ENCODE measurements at places on chromosomes 12 and 14.

DNA sequence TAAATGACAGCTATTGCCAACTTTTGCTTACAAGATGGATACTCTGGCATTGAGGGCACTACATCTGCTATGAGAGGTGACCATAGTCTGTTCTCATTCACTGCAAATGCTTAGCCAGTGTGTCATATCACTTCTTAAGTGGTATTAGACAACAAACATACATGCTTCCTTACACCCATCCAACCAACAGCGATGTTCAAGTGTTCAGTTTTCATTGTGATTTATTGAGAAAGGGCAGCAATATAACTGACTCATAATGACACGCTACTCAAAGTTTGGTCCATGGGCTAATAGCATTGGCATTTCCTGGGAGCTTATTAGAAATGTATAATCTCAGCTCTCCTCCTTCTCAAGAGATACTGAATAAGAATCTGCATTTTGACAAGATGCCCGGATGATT is 181.7 kb downstream of the NPAS3 start:
- DNase-seq = no peak

DNA sequence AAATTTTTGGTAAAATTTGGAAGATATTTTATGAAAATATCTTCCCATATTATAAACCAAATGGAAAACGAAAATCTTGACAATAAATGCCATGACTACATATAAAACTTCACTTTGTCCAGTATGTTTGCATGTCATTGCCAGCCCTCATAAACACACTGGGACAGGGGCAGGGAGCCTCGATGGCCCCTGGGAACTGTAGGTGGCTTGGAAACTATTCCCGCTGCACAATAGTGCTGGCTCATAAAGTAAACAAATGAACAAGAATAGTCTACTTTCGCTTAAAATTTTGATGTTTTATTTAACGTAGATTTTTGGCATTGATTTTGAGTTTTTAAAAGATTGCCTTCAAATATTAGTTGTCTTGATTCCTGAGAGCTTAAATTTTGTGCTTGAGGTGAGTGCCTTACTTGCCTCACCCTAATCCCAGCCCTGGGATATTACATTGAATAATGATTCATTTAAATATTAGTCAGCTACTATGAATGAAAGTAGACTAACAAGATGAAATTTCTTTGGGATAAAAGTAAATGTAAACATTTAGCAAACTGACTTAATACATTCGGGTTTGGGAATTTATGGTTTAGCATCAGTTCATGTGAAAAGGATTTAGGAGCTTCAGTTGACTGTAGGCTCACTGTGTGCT is 74.0 kb upstream of the PKP2 start:
- no peak for DNase-seq

DNA sequence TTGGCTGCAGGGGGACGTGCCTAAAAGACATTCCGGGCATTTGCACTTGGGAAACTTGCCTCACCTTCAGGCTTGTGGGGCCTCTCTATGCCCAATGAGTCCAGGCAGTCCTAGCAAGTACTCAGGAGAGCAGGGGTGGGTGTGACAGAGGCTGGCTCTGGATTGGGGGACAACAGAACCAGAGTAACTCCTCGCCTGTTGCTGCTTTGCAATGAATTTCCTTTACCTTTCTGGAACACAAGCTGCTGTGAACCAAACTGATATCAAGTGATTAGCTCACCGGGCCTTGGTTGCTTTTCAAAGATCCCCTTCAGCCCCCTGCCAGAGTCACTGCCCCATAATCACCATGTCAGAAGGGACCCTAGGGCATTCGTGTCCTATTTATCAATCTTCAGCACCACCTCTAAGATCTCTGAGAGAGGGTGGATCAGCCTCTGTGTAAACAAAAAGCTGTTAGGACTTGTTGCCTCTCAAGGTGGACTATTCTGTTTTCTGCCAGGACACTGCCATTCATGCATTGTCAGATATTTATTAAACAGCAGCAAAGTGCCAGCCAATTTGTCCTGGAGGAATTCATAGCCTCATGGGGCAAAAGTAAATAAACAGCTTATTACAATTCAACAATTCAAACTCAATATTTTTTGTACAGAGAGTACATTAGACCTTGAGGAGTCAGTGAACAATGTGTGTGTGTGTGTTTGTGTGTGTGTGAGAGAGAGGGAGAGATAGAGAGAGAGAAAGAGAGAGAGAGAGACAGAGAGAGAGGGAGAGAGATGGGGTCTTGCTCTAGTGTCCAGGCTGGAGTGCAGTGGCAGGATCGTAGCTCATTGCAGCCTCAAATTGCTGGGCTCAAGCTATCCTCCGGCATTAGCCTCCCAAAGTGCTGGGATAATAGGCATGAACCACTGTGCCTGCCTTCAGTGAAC is 11.3 kb downstream of the NFATC4 start:
- DNase-seq = no peak

- no peak for DNase-seq
Measured at GRCh38 chr12:114431902-114432301, 26.0 kb upstream of the TBX5 start.

GRCh38 chr12:68452078-68452715 is 120.0 kb upstream of the MDM1 start:
- DNase-seq = no peak

DNA sequence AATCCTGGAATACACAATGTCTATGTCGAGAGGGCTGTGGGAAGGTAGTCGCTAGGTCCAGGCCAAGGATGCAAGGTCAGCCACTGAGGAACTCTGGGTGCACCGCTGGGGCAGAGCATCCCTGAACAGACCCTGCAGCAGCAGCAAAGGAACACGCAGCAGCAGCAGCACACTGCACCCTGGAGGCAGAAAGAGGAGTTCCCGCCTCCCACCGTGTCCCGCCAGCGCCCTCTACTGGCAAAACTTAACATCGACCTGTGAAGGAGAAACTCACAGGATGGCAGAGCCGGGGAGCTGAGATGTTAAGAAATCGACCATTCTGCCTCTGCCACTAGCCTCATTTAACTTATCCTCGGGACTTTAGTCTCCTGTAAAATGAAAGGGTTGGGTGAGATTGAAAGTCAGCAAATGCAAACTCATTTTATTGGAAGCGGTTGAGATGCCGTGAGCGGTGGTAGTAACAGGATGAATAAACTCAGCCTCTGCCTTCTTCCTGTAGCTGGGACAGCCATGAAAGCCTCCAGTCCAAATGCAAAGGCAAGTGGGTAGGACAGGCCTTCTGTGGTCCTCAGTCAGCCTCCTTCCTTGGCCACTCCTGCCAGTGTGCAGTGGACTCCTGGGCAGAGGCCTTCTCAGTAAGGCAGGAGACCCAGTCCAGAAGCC is 45.6 kb downstream of the STAB2 start:
- DNase-seq = peak; percentile 17

DNA sequence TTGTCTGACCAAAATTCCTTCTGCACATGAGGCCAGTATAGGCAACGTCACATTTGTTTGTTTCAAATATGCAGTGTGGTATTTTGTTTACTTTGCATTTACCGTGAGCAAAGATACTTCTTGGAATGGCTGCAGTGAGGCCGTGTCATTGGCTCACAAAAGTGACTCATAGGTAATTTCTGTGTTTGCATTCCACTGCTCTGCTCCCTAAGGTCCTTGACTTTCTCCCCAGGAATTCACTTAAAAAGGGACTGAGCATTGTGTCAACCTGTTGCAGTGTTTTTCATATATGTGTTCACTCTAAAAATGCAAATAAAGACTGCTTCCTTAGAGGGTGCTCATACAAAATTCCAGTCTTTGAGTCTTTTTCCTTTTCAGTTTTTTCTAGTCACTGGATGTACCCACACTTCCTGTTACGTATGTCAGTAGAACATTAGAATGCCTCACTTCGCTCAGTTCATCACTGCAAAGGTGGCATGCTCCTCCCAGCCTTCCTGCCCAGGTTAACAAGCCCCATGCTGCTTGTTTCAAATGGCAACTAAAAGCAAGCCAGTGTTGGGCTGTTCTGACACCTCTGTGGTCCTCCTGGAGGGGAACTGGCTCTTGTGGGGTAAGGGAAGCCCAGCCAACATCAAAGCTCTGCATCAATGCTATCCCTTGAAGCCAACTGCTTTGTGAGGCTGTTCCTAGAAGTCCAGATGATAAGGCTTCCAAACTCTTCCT is 9.1 kb downstream of the C12orf76 start:
- DNase-seq = peak; percentile 1

DNA sequence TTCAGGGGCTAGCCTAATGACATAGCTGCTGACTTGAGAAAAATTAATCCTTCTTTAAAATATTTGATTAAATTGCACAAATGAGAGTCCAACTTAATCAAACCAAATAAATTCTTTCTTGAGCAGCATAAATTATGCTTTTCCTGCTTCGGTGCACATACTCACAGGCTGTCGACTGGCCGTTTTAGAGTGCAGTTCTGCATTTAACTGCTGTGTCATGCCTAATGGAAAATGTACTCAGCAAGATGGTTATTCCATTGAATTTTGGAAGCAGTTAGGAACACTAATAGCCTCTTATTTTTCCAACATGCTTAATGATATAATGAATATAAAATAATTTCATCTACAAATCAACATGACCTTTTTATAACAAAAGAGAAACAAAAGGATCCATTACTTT is 266.1 kb upstream of the LRIG3 start:
- DNase-seq = no peak

- no peak for DNase-seq
Measured at GRCh38 chr12:103387385-103387784, 108.4 kb downstream of the C12orf42 start.

- DNase-seq = no peak
Measured at GRCh38 chr12:85711735-85712390, 124.3 kb downstream of the RASSF9 start.

- DNase-seq = no peak
Measured at GRCh38 chr14:75736845-75737485, 75.9 kb downstream of the TTLL5 start.

DNA sequence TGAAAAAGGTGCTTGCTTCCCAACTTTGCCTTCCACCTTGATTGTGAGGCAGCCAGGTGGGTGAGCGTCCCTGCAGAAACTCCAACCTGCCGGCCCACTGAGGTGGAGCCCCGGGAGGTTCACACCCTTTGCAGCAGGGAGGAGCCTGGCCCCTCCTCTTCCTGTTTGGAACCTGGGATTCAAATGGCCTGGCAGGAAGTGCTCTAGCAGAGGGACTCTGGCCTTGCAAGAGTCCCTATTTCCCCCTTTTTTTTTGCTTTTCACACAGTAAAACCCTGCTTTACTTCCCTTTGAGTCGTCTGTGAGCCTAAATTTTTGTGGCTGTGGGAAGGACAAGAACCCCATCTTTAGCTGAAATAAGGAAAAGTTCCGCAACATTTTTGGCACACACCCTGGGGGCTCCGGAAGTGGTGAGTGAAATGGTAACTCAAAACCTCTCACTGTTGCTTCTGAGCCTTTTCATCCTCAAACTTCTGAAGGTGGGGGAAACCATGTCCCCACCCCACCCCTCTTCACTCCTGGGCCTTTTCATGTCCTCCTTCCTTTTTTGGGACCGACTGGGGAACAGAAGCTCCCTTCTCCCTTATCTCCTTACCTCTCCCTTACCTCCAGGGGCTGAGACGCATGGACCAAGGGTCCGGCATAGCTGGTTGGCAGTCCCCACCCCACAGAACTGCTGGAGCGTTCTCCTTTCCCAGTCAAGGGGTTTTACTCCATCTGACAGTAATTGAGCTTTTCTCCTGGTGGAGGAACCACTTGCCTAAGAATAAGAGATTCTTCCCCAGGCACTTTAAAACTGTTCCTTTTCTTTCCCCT is 102.0 kb downstream of the KCNMB4 start:
- DNase-seq = no peak

DNA sequence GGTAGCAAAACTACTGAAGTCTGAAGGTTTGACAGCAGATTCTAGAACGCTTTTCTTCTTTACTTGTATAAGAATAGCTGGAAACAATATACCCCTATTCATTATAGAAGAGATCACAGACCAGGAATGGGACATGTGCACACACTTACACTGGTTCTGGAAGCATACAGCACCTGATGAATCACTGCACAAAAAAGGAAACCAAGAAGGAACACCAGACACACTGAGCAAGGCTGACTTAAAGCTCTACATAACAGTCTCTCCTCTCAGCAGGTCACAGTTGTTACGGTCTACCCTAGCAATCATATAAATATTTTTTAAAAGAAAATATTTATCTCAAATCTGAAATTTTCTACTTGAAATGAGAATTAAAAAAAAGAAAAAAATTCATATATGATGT is 13.5 kb downstream of the ATP2B1 start:
- DNase-seq = no peak

DNA sequence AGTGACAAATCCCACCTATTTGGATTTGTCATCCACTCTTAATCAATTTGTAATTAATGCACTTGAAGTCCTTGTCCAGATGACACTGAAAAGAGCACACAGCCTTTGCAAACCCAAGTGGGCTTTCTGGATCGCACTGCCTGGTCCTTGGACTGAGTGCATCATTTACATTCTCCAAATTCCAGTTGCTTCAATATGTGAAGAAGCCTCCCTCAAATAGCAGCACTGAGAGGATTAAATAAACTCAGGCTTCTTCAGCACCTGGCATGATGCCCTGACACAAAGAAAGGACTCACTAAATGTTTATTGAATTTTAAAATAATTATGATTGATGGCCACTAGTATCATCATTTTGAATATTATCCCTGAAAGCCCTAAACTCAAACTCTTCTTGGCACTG is 496.5 kb downstream of the VRK1 start:
- no peak for DNase-seq

DNA sequence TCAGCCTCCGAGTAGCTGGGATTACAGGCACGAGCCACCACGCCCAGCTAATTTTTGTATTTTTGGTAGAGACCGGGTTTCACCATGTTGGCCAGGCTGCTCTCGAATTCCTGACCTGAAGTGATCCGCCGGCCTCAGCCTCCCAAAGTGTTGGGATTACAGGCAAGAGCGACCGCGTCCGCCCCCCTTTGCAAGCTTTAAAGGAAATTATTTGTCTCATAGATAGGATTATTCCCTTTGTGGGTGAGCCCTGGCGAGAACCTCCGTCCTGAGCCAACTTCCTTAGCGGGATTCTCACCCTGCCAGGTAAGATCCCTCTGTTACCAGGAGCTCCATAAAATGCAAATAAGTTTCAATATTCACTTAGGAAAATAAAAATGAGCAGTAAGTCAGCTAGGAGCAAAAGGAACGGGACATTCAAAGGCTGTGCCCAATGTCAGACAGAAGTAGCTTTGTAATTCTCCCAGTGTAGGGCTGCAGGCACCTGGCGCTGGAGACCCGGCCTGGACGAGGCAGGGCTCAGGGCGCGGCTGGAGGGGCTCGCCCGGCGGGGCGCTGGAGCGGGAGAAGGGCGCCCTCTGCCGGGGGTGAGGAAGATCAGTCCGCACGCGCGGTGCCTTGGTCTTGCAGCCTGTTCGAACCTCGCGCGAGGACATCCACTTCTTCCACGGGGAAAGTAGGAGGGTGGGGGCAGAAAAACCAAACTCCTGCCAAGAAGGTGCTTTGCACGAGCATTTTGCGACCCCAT is 47.2 kb upstream of the PLXNC1 start:
- peak; percentile 65 for DNase-seq

DNA sequence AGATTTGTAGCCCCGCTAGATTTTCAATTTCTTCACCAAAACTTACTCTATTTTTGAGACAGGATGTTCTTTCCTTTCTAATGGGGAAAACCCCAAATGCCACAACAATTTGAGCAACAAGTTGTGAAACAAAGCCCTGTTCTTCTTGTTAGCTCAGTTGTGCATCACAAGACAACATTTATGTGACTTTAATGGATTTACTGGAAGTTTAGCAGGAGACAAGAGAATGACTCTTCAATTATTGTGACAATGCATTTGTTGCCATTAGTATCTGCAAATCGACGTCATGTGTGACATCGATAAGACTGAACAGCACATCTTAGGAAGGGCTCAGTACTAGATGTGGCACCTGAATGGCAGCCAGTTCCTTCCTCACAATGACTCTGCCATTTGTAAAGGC is 1028.9 kb upstream of the TMEM132C start:
- no peak for DNase-seq

GRCh38 chr14:65304239-65304638 is 108.3 kb upstream of the FUT8 start:
- no peak for DNase-seq

Data from activated CD4-positive, CD25-positive, alpha-beta regulatory T cell treated with anti-CD3 and anti-CD28 coated beads, Interleukin-2, amount 50 U/mL, for 16 hours (primary cell).